ENCODE measurements at places on chromosomes 13 and 19. TPM values are rescaled to one million over a fixed set of nuclear protein-coding genes. Genes with fewer than 3 reads are reported as not detected.

DNA sequence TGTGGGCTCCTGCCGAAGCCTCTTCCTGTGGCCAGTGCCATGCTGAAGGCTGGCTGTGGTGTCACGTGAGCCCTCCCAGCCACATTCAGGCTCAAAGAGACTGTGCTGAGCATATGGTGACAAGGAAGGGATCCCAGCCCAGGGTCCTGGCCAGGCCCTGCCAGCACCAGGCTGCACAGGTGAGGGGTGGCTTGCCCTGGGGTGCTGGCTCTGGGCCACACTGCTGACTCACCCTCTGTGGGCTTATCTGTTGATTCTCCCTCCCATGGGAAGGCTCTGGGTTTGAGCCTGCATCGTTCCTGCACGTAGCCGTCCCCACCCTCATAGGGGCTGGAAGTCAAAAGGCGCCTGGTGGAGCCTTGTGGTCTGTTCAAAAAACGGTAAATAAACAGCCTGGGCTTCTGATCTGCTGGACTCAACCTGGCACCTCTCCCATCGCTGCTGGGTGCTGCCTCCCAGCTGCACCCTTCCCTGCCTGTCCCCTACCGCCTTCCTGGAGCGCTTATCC is 31.1 kb downstream of the DNM2 start:
- DNase-seq, result no peak

- no peak for DNase-seq
Measured at GRCh38 chr13:110413016-110413675, 106.1 kb downstream of the COL4A2 start.

DNA sequence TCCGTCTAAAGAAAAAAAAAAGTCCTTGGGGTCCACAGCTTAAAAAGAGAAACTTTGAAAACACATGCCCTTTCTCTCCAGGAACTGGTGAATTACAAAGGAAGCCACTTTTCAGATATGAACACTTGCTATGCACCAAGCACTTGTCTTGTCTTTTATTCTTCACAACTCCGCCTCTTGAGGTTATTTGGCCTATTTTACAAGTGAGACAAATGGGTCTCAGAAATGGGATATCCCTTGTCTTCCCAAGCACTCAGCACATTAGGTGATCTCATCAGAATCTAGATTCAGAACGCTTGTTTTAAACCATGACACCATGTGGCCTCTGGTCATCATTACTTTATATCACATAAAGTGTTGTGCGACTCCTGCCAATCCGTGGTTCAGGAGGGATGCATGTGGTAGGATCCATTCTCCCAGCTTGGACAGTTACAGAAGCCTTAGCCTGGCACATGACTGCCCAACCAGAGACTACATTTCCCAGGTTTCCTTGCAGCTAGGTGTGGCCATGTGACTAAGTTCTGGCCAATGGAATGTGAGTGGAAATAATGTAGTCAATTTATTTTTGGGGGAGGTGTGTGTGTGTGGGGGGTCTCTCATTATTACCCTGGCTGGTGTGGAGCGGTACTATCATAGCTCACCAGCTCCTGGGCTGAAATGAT is 13.9 kb downstream of the TSKS start:
- DNase-seq, result no peak

SYNGR4 gene
- total RNA-seq, result 0.41 TPM

CGB1 gene
- total RNA-seq, result not detected

FXYD1 gene
- total RNA-seq, result 2.1 TPM

GRCh38 chr13:27065582-27065981 is 106.0 kb downstream of the USP12 start:
- DNase-seq, result no peak

ZNF599 gene
- 4.0 TPM for total RNA-seq

All from activated naive CD4-positive, alpha-beta T cell treated with anti-CD3 and anti-CD28 coated beads, Interleukin-2, amount 50 U/mL, for 72 hours (primary cell).